ENCODE measurements at places on chromosomes 13 and 19. TPM values are rescaled to one million over a fixed set of nuclear protein-coding genes. Genes with fewer than 3 reads are reported as not detected.

GRCh38 chr13:94556621-94557020, 39.3 kb downstream of the TGDS start:
- peaks cover 10% of the 10 kb centered on the region for H3K4me1 ChIP-seq
- no peaks in the 10 kb centered on the region for H3K36me3 ChIP-seq
- H3K27ac ChIP-seq = no peak overlapping the region

DNA sequence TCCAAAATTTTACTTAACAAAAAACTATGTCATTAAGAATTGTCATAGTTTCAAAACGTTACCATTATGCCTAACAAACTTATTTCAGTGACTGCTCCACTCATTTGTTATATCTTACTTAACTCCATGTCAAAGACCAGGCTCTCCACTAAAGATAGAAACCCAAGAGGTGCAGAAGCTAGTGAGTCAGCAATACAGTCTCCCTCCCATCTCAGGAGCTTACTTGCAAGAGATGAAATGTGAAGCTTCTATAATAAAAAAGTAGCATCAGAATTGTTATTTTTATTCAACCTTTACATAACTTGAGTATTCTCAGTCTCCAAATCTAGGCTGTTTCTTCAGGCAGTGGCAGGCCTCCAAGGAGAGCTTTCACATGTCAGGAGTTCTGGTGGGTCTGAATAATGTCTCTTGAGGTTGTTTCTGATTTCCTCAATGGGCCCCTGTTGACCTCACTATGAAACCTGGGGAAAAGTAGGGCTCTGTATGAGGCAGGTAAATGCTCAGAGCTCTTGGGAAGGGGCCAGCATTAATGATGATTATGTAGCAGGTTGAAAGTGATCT, 242.0 kb downstream of the NDFIP2 start:
- H3K27ac ChIP-seq = no peak overlapping the region
- no peak for DNase-seq
- no peaks in the 10 kb centered on the region for H3K36me3 ChIP-seq
- H3K27me3 ChIP-seq = no peaks in the 10 kb centered on the region
- H3K4me1 ChIP-seq = no peaks in the 10 kb centered on the region

GRCh38 chr19:737591-738093, 13.3 kb upstream of the MISP start:
- peaks cover 6% of the 10 kb centered on the region for H3K27me3 ChIP-seq
- no peak overlapping the region for H3K27ac ChIP-seq
- peaks cover 10% of the 10 kb centered on the region for H3K4me1 ChIP-seq
- H3K36me3 ChIP-seq = no peaks in the 10 kb centered on the region
- no peak overlapping the region for H3K4me3 ChIP-seq

GRCh38 chr19:41039806-41040205, 48.4 kb upstream of the CYP2A13 start:
- no peak overlapping the region for H3K27ac ChIP-seq
- H3K27me3 ChIP-seq = no peaks in the 10 kb centered on the region
- H3K36me3 ChIP-seq = peaks cover 3% of the 10 kb centered on the region
- no peak overlapping the region for H3K4me3 ChIP-seq
- peaks cover 7% of the 10 kb centered on the region for H3K4me1 ChIP-seq
- DNase-seq = no peak

DNA sequence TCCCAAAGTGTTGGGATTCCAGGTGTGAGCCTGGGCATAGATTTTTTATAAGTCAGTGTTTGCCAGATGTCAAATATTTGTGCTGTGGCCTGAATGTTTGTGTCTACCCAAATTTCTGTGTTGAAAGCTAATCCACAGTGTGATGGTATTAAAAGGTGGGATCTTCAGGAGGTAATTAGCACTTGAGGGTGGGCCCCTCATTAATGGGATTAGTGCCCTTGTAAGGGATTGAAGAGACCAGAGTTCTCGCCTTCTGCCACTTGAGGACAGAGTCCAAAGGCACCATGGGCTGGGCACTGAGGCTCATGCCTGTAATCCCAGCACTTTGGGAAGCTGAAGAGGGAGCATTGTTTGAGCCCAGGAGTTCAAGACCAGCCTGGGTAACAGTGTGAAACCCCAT, 9.7 kb upstream of the FBXO17 start:
- no peaks in the 10 kb centered on the region for H3K36me3 ChIP-seq
- H3K27ac ChIP-seq = no peak overlapping the region
- H3K27me3 ChIP-seq = peaks cover 12% of the 10 kb centered on the region
- no peak overlapping the region for H3K4me3 ChIP-seq
- no peak for DNase-seq

The TRAPPC6A gene
- total RNA-seq = 61.2 TPM

The GPC6 gene
- not detected for total RNA-seq
